ENCODE measurements at places on chromosomes 1 and 21.

DNA sequence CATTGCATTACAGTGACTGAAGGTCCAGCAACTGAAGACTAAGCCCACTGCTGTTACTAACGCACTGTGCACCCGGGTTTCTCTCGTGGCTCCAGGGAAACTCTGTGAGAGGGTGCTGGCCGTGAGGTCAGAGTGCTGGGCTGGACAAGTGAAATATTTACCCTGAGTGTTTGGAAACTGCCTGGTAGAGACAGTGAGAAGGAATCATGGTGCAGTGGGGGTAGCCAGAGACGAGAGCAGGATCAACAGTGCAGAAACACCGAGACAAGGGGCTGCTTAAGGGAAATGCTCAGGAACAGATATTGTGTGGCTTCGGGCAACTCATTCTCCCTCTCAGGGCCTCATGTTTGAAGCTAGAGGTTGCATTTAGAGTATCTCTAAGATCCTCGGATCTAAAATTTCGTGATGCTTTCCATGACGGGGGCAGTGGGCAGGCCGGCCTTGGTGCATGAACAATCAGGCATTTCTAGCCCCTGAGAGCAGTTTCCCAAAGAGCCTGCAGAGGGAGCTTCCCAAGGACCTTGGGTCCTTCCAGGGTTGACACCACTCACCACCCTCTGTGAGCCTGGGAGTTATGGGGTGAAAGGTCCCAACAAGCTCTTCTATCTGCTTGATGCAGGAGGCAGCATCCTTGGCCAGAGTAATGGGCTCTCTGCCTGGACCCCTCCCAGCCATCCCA lies 9.7 kb downstream of the CD2 start:
- DNase-seq = no peak

- no peak for DNase-seq
Measured at GRCh38 chr1:172745014-172745413, 86.1 kb downstream of the FASLG start.

DNA sequence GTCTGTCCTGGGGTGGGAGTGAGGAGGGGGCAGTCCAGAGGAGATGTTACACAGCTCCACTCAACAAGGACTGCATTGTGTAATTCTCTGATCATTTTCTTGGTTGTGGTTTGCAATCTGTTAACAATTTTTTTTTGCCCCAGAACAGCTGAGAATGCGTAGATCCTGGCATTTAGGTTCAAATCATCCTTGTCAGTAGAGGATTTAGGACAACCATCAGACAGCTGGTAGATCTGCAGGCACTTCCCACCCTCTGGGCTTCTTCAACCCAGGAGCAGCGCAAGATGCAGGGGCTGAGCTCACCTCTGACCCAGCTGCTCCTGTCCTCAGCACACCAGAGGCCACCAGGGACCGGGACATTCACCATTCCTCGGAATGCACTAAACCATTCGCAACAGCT lies 13.5 kb downstream of the BCAR3 start:
- DNase-seq = no peak

- DNase-seq = no peak
Measured at GRCh38 chr1:37922767-37923550, 23.9 kb downstream of the INPP5B start.

GRCh38 chr1:181089676-181090544 lies 1.4 kb downstream of the IER5 start:
- DNase-seq = peak; percentile 34

DNA sequence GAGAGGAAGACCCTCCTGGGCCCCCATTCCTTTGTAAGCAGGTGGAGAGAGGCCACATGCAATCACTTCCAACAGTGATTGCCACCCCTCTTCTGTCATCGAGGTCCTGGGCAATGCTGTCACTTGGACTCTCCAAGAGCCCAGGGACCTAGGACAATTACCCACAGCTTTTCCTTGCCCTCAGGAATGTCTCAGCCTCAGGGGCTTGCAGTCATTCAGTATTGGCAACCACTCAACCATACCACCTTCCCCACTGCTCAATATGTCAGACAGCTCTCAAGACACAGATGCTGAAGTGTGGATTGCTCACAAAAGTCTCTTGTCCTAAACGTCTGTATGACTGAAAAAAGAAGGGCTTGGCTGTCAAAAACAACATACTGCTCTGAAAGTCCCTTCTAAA lies 87.8 kb downstream of the PTPN14 start:
- DNase-seq = no peak

DNA sequence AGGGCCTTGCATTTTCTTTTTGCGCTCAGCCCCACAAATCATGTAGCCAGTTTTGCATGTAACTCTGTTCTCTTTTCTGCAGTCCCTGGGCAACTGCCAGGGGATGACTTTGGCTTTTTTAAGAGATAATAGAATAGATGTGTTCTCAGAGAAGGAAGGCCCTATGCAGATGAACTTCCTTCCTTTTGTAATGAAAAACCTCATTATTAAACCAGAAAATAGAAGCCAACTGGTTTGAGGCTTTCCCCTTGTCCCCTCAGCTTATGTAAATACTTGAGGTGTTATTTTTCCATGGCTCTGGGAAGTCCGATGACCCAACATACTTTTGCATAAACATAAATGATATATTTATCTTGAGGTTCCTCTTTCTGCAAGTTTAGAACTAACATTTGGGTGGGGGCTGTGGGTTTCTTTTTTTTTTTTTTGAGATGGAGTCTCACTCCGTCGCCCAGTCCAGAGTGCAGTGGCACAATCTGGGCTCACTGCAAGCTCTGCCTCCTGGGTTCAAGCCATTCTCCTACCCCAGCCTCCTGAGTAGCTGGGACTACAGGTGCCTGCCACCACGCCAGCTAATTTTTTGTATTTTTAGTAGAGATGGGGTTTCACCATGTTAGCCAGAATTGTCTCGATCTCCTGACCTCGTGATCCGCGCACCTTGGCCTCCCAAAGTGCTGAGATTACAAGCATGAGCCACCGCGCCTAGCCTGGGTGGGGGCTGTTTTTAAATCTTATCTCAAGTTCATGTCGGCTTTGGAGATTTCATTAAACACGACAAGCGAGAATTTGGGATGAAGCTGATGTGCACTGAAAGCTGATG lies 14.4 kb upstream of the FCRL5 start:
- DNase-seq = no peak

DNA sequence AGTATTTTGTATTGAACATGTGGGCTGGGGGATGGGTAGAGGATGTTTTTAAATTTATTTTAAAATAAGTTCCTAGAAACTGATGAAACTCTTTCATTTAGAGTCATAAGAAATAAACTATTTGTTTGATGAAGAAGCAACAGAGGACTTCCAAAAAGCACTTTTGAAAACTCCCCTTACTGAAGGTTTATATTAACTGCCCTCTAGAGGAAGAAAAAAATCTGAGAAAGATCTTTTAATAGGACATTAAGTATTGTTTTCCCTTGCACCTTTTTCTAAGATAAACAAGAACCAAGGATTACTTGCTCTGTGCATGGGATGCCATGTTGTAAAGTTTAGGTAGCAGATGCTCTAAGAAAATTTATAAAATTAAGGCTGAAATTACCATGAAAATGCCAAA lies 14.1 kb downstream of the DISP1 start:
- DNase-seq = no peak

All from activated CD4-positive, CD25-positive, alpha-beta regulatory T cell (primary cell).